ENCODE measurements at places on chromosomes 1 and 21. TPM values are rescaled to one million over a fixed set of nuclear protein-coding genes. Genes with fewer than 3 reads are reported as not detected.

LCE3A gene
- not detected for total RNA-seq

GRCh38 chr1:37150986-37151385 lies 116.7 kb upstream of the GRIK3 start:
- no peak for DNase-seq

AIRE gene
- total RNA-seq: not detected

DNA sequence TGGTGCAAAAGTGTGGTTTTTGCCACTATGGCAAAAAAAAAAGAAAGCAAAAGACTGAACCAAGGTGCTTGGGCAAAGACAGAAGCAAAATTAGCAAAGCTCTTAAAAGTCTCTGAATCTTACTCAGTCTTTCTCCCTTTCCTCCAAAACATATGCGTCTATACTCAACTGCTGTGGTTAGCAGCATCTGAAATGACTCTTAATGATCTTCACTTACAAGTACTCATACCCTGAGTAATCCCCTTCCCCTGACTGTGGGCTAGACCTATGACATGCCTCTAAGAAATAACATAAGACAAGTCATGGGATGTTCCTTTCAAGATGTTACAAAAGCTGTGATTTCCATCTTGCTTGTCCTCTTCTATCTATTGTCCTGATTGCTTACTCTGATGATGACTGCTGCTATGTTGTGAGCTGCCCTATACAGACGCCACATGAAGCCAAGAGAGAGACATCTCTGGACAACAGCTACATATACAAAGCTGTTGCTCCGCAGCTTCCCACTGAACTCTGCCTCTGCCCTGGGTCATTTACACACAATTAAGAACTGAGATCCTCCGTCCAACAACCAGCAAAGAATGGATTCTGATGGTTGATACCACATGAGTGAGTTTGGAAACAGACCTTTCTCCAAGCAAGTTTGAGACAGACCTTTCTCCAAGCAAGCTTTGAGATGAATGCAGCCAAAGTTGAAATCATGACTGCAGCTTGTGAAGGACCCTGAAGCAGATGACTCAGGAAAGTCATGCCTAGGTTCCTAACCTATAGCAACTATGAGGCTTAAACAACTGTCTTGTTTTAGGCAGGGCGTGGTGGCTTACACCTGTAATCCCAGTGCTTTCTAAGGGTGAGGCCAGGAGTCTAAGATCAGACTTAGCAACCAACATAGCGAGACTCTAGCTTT lies 55.2 kb downstream of the PUM1 start:
- DNase-seq: no peak

- DNase-seq: no peak
Measured at GRCh38 chr1:201298396-201299381, 15.4 kb downstream of the PKP1 start.

DNAJC6 gene
- 4.7 TPM for total RNA-seq

DNA sequence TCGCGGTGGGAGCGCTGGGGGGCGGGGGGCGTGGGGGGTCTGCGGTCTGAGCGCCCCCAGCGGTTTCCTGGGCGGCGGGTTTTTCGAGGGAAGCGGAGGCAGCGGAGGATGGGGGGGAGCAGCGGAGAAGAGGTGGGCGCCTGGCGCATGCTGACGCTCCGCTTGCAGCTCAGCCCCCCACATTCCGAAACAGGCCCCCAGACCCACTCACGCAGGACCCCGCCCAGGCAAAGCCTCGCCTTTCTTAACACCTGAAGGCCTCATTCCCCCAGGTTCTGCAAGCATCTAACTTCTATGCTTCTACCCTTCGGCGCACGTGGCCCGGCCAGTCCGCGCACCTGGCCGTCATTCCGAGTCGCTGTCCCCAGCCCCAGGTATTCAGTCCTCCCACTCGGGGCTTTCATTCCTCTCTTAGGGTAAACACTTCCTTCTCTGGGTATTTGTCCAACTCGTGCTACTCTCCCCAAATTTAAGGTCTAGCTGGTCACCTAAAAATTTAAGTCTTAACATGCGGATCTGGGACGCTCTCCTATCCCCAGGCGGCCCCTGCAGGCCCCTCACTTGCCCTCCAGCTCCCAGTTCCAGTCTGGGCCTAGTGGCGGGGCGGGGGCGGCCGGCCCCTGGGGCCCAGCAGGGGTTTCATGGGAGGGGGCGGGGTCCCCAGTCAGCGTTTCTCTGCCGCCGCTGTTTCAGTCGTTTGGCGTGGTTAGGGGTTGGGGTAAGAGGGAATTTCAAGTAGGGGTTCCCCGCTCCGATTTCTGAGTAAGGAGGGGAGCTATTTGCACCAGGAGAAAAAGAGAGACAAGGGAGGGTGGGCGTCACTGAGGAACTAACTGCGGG lies 2.8 kb upstream of the ZBTB7B start:
- DNase-seq: no peak

LIN28A gene
- not detected for total RNA-seq

DNA sequence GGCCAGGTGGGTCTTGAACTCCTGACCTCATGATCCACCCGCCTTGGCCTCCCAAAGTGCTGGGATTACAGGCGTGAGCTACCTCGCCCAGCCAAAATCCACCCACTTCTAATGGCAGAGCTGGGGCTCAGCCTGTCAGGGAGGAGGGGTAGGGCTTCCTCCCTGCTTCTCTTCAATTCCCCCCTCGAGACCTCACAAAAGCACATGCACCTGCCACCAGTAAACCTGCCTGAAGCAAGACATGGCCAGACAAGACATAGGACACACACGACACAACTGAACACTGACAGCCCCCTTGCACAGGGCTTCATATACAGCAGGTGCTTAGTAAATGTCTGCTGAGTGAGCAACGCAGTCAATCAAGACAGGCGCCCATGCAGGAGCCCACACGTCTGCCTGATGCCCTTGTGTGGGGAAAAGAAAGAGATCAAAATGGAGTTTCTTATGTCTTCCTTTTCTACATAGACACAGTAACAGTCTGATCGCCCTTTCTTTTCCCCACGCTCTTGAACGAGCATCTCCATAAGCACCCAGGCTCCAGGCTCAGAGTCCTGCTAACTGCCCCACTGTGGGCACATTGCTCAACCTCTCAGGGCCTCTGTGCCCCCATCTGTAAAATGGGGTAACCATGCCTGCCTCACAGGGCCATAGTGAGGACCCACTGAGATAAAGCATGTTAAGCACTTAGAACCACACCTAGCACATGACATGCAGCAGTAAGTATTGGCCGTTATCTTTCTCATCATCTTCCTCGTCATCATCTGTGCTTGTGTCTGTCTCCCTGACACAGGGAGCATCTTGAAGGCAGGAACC lies 8.8 kb downstream of the SDC3 start:
- DNase-seq: no peak

GRCh38 chr1:16119504-16119903 lies 36.4 kb downstream of the EPHA2 start:
- DNase-seq: no peak

DNA sequence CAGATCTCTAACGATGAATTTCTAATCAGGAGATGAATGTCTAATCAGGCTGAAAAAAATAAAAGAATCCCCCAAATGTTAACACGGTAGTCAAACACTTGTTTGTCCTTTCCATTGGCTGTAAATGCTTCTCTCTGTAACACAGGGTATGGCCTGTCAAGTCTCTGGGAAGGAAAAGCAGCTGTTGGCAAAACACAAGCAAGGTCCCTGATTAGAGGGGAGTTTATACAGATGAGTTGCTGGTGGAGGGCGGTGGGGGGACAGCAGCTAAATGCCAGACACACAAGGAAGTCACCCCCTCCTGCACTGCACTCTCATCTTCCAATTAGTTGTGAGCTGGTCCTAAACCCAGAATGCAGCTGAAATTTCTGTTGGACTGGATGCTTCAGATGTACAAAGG lies 51.0 kb downstream of the PGBD5 start:
- DNase-seq: no peak

GRCh38 chr1:211068976-211069375 lies 65.0 kb downstream of the KCNH1 start:
- no peak for DNase-seq

DNA sequence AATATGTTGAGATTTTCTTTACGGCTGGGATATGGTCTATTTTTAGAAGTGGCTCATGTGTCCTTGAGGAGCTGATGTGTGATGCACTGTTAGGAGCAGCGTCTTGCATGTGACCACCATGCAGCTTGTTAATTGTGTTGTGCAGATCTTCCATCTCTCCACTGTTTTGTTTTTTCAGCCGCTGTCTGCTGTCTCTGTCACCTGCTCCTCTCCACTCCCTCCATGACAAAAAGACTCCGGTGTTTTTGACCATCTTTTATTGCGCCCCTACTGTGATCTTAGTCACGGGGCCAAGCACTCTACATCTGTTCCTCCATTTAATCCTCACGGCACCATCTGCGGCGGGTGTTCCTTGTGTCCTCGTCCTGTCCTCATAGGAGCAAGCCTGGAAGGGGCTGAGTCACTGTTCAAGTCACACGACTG lies 51.8 kb downstream of the ADARB1 start:
- DNase-seq: no peak

DNA sequence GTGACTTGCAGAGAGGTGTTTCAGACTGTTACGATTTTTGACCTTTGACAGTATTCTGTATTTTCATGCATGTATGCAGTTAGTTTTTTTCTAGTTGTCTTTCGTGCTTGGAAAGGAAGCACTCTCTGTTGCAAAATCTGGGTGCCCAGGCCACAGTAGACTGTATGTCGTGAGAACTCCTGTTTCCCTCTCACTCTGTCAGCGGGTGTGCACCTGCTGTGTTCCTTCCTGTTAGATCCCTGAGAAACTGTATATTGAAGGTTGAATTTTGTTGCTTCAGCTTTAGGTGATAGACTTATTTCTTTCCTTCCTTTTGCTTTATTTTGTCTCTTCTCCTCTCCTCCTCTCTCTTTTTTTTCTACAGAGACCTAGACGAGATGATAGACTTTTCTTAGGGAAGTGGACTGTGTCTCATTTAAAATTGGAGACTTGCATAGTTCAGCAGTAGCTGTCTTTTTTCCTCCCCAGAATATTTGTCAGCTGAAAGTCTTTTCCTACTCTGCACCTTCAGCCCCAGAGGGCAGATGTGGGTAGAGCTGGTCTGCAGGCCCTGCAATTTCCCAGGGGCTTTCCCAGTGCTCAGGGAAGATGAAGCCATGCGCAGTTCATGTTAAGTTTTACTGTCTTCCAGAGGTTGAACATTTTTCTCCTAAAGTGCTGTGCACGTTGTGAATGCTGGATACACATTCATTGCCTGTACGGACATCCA lies 1.4 kb downstream of the TRAPPC10 start:
- no peak for DNase-seq

ZFP69 gene
- total RNA-seq: 1.9 TPM

Measured in left ventricle myocardium inferior (tissue), 1 donor.